ENCODE measurements at places on chromosomes 16 and 17.

GRCh38 chr17:10420811-10421210 is 939 bp downstream of the MYH8 start:
- DNase-seq: no peak

GRCh38 chr17:47934856-47935255 is 6.5 kb upstream of the PNPO start:
- DNase-seq: peak; percentile 12

GRCh38 chr17:42953669-42954068 is 10.6 kb downstream of the AARSD1 start:
- no peak for DNase-seq

DNA sequence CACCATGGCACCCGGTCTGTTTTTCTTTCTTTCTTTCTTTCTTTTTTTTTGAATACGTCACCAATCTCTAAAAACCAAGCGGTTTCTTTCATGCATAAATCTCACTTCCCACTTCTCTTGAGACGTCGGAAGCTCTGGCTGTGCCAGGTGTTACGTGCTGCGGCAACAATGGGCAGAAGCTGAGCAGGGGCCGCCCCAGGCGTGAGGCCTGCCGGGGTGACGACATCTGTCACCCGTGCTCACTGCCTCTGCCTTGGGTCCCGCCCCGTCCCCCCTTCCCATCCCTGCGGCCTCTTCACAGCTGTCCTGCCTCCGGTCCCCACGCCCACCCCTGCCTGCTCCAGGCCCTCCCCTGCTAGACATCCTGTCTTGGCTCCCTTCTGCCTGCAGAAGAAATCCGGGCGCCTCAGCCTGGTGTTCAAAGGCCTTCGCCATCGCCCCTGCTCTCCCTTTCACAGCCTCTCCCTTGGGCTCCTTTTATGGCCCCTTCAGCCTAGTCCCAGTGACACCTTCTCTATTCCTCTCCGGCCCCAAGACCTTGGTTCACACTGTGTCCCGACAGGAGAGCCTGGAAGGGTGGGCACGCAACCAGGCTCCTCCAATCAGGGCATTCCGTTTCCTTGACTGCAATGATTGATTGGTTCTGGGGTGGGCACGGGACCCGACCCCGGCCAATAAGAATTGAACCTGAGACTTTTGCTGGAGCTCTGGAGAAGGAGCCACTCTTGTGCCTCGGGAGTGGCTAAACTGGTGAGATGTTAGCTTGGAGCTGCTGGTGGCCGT is 4.8 kb downstream of the P2RX1 start:
- peak; percentile 96 for DNase-seq

DNA sequence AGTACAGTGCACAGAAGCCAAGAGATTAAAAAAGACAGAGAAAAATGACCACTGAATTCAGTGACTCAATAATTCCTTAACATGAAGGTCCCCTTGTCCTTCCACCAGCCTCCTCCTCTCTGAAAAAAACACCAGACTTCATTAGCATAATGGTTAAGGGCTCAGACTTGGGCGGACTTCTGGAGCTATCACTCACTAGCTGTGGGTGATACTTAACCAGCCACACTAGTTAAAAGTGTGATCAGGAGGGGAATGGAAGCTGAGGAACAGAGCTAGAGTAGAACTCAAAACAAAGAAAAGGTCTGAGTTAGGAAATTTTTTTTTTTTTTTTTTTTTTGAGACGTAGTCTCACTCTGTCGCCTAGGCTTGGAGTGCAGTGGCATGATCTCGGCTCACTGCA is 23.2 kb downstream of the ZNF652 start:
- DNase-seq: peak; percentile 34

DNA sequence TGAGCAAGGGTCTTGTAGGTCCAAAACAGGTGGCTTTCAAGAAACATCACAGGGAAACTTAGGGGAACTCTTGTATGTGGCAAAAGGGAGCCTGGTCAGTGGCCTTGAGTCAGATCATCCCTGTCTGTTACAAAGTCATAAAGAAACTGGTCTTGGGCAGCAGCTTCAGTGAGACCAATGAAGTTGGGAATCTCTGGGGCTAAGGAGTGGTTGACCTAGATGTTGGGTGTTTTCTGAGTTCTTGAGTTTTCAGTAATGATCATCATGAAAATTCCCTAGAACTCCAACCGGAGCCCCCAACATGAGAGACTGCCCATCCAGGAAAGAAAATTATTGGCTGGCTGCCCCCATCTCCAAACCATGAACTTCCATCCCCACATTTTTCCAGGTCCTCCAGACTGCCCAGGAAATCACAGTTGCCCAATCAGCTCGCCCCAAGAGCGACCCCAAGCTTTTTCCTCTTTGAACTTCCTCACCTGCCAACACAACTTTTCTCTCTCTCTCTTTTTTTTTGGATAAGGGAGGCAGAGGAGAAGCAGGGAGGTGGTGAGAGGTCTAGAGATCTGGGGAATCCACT is 3.9 kb downstream of the CCR7 start:
- DNase-seq: no peak

DNA sequence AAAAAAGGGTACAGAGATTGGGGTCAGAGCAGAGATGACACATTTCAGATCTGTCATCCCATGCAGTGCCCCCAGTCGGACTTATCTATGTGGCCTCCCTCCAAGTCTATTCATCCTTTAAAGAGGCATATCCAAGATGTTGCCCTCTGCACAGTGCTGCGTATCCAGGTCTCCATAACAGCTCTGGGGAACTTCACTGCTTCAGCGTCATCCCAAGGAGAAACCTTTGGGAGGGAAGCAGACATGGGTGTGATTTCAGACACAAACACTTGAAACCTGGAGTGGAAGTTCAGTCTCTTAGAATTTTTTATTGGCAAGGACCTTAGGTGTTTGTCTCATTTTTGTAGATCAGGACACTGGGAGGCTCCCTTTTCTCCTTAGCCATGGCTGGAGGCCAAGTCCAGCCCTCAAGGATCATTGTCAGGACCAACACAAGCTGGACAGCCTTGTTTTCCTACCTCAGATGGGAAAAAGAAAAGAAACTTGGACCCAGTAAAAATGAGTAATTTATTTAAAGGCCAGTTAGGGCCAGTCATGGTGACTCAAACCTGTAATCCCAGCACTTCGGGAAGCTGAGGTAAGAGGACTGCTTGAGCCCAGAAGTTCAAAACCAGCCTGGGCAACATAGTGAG is 23.9 kb upstream of the NLK start:
- no peak for DNase-seq

DNA sequence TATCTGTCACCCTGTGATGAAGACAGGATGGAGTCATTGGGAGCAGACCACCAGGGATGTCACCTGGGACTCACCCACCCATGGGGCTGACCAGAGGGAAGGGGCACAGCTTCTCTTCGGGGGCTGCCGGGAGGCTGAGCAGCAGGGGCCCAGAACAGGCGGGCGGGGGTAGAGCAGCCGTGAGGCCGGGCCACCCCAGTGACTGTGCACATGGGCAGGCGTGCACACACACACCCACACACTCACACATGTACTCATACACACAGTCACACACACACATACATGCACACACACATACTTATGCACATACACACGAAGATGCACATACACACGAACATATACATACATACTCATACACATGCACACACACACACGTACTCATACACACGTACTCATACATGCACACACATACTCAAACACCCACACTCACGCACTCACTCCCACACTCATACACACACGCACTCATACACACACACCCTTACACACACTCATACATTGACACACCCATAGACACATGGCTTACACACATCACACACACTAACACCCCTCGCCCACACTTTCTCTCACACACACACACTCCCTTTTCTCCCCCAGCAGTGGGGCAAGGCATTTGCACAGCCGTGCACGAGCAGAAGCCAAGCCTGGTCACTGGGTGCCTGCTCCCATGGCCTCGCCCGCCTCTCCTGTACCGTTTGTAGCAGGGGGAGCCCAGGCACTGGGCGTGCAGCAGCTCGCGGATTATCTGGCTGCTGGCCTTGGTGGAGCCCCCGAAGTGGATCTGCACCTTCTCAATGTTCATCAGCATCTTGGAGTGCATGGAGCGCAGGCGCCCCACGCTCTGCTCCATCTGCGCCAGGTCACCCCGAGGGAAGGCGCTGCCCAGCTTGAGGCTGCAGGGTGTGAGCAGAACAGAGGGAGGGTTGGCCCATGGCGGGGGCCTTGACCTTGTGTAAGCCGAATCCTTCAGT is 12.4 kb downstream of the UBALD2 start:
- no peak for DNase-seq
